Mucosa of descending colon (tissue), 3 donors: ENCODE measurements at places on chromosomes 7 and 10.

DNA sequence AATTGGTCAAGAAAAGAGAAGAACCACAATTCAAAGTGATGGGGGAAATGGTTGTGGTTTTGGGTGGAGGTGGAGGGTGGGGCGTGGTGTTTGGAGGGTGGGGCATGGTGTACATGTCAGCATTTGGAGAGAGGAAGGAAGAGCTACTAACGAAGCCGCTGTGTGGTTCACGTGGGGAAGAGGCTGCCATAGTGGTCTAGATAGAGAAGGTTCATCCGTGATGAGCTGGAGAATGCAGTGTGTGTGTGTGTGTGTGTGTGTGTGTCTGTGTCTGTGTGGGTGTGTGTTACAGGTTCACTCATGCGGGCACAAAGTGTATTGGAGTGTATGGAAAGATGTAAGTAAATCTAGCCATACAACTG is 6.1 kb upstream of the VCL start:
- peak; percentile 44 for DNase-seq

GRCh38 chr10:125072794-125073193 is 87.6 kb downstream of the CTBP2 start:
- DNase-seq = no peak

DNA sequence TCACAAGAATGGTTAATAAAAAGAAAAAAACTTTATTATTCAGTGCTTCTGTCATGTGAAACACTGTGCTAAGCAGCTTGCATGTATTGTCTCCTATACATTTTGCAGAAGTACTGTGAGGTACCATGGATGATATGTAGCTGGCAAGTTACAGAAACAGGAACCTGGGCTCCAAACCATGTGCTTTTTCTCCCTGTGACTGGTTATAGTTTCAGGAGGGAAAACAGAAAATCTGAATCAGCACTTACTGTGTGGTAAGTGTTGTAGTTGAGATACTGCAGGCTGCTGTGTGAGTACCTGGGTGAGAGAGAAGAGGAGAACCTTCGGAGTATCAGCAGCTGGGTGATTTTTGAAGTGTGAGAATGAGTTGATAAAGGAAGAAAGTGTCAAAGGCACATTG is 285.0 kb downstream of the SUGCT start:
- DNase-seq = no peak

DNA sequence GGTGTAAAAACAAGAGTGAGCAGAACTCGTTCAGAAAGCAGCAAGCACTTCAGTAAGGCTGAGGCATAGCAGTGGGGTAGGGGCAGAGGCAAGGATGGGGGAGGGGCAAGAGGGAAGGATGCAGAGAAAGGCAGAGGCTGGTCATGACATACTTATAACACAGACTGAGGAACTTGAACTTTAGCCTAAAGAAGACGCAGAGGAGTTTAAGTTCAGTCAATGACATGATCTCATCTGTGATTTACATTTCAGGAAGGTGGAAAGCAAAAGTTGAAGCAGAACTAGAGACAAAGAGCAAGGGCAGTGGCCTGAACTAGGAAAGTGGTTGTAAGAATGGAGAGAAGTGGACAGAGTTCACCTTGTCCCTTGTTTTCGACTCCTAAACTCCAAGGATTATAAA is 15.8 kb downstream of the MACC1 start:
- peak; percentile 31 for DNase-seq

DNA sequence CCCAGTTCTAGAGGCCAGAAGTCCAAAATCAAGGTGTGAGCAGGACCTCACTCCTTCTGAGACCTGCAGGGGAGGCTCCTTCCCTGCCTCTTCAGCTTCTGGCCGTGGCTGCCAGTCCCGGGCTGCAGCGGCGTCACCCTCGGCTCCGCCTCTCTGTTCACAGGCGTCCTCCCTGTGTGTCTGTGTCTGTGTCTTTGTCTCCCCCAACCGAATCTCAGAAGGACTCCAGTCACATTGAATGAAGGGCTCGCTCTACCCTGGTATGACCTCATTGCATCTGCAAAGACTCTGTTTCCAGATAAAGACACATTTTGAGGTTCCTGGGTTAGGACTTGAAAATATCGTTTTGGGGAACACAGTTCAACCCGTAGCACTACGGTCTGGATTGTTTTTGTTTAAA is 33.1 kb upstream of the GALNT11 start:
- peak; percentile 46 for DNase-seq

- peak; percentile 37 for DNase-seq
Observed at GRCh38 chr7:27100694-27101170, 1.8 kb downstream of the HOXA2 start.

DNA sequence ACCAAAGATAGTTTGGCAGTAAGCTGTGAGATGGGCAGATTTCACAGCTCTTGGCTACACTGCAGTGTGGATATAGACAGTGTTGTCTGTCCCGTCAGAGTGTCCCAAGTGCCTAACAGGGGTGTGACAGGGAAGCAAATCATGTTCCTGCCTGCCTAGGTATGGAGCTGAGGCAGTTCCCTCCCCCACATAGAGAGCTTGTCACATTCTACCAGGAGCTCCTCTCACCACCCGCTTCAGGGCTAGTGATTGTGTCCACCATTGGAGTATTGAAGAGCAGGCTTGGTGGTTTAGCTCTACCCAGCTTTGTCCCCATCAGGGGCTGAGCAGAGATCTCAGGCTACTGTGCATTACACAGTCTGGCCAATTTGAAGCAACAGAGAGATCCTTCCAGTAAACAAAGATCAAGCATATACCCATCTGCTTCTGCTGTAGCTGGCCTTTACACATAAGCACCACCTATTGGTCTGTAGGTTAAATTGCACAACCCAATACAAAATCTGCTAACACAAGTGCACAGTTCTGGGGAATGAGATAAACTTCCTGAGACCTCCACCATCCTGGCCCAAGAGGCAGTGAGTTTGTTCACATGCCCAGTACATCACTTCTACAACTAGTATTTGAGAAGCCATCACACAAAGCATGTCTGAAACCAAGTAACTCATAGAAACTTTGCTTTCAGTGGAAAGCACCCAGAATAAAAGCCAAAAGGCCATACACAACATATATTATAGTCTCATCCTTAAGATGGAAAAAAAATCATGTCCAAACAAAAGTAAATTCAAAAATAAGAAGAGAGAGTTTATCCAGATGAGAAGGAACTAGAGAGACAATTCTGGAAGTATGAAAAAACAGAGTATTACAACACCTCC is 67.3 kb downstream of the GLCCI1 start:
- no peak for DNase-seq

DNA sequence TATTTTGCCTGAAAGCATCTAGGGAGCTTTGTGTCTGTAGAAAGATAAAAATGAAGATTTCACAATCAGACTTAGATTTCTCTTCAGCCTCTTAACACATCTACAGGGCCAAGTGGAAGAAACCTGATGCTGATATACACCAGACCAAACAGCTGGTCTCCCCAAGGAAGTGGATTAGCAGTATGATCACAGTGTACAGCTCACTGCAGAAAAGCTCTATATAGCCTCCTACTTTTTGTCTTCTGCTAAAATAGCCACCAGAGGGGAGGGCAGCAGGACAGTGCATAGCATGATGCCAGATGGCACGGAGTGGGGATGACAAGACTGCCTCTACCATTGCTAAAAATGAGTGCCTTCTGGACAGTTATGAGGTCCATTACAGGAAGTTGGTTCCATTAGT is 16.0 kb downstream of the FAM13C start:
- DNase-seq = no peak

- no peak for DNase-seq
Observed at GRCh38 chr10:107383357-107383756, 218.9 kb upstream of the SORCS1 start.

DNA sequence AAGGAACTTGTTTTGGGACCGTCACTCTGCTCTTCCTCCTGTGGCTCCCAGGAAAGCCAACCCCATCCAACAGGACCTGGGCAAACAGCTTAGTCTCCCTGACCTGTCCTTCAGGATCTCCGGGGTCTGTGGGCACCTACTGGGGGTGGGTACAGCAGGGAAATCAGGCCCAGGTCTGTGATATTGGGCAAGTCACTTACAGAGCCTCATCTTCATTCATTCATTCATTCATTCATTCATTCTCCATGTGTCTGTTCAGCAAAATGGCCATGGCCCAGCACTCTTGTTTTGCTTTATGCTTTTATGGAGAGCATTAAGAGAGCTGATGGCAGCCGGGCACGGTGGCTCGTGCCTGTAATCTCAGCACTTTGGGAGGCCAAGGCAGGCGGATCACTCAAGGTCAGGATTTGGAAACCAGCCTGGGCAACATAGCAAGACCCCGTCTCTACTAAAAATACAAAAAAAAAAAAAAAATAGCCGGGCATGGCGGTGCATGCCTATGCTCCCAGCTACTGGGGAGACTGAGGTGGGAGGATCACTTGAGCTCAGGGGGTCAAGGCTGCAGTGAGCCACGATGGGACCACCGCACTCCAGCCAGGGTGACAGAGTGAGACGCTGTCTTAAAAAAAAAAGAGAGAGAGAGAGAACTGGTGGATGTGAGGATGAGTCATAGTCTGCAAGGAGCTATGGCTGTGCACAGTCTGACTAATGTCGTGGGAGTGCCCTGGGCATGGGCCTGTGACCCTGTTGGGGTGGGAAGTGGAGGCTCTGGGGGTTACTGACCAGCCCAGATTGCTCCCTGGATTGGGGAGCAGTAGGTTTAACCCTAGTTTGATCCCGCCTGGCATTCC is 54.3 kb downstream of the CLIP2 start:
- no peak for DNase-seq

GRCh38 chr7:133860628-133861335 is 266.4 kb upstream of the LRGUK start:
- DNase-seq = no peak

- peak; percentile 16 for DNase-seq
Observed at GRCh38 chr7:22442882-22443369, 57.1 kb downstream of the STEAP1B start.

DNA sequence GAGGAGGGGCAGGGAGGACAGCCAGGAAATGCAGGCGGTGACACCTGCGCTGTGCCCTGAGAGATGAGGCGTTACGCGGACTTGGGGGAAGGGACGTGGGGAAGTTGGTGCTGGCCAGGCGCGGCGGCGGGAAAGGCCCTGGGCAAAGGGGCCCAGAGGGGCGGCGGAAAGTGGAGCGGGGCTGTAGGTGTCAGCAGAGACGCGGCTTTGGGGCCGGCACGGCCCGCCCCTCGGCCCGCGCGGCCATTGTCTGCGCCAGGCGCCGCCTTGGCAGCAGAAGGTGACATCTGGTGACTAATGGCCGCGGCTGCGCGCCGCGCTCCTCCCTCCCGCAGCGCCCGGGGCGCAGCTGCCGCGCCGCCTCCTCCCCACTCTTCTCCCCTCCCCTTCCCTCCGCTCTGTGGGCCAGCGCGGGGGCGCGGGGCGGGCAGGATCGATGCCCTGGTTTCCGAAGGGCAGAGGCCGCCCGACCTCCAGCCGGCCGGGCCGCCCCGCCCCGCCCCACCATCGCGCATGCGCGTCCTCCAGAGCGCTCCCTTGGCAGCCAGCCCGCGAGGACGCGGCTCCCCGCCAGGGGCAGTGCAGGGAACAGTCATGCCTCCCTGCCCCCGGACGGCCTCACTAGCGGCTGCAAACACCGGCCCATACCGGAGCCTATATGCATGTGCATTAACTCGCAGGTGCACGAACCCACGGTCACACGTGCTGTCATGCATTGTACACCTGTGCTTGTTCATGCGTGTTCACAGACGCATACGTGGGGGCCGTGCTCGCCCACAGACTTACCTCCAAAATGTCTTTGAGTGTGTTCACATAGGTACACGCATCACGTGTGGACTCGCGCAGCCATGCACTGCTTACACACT is 269.6 kb downstream of the RPS24 start:
- peak; percentile 99 for DNase-seq

DNA sequence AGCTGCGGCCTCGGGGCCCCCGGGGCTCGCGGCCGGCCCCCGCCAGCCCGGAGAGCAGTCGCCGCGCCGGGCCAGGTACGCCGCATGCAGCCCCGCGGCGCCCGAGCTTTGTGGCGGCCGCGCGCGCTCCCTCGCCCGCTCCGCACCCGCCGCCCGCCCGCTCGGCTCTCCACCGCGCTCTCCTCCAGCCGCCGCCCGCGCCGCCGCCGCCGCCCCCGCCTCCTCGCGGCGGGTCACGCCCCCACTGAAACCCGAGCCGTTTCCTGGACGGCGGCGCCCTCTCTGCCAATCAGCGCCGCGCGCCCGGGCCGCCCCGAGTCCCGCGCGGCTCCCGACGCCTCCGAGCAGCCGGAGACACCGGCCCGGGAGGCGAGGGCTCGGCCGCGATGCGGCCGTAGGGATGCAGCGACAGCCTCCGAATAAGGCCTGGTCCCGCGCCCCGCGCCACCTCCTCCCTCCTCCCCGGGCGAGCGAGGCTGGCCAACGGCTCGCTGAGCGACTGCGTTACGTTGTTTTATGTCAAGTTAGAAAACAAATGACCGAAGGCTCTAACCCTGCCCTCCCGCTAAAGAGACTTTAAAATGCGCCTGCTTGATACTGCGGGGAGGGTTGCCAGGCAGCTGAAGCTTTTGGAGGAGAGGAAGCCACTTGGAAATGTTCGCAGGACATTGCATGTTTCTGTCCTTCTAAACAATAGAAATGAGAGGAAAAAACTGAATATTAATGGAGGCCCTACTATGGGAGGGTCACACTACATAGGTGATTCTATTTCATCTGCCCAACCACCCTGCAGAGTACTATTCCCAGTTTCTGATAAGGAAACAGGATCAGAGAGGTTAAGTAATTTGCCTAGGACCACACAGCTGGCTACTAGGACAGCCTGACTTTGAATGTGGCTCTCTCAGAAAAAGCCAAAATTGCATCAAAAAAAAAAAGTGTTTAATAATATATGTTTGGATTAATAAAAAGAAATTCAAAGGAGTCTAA is at the start of gene FGFR2:
TSS of gene FGFR2 (minus strand) at position 182 of the 987 bp plus-strand sequence. CDS start 4,627 bp downstream, outside the sequence.
- DNase-seq = peak; percentile 83

DNA sequence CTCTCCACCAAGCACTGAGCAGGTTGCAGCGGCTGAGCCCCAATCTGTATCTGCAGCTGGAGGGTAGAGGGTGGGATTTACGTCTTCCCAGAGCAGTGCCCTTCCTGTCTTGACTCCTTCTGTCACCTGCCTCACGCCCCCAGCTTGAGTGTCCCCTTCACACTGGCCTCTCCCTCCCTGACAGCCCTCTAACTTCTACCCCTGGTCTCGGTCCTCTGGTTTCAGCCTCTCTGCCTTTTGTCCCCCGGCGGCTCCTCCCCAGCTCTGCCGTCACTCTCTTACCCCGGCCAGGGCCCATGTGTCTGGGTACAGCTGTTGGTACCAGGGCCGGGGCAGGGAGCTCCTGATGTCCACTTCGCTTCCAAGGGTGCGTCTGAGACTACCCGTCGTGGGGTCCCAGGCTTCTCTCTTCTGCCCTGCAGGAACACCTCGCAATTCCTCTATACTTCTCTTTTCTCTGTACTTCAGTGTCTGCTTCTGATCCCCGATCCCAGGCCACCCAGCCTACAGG is 654 bp downstream of the MUC3A start:
- DNase-seq = no peak

DNA sequence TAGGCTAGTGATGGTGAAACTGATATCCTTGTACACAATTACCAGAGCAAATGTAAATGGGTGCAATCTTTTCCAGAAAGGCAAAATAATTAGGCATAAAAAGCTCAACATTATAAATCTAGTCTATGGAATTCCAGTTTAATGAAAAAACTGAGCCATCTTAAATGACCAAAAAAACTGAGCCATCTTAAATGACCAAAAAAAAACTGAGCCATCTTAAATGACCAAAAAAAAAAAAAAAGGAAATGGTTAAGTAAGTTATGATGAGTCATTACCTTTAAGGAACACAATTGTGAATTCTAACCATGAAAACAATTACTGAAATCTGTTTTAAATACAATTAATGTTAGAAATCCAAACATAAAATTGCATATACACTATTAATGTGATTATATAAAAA is 25.3 kb downstream of the USP6NL start:
- DNase-seq = no peak
